Lower lobe of right lung (tissue), 2 donors: ENCODE measurements at places on chromosomes 3 and 15. TPM values are rescaled to one million over a fixed set of nuclear protein-coding genes. Genes with fewer than 3 reads are reported as not detected.

Gene FMN1
- 38.8 TPM for total RNA-seq

DNA sequence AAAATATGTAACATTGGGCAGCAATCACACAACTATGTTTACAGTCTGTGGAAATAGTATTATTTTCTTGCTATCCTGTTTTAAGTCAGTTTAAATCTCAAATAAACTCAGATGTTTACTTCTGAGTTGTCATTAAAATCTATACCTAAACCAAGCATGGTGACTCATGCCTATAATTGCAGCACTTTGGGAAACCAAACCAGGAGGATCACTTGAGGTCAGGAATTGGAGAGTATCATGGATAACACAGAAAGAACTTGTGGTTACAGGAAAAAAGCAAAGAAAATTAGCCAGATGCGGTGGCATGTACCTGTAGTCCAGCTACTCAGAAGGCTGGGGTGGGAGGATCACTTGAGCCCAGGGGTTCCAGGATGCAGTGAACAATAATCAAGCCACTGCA, 631.6 kb upstream of the EPHA6 start:
- no peak overlapping the region for H3K4me3 ChIP-seq
- no peak overlapping the region for H3K27ac ChIP-seq
- H3K27me3 ChIP-seq, result no peaks in the 10 kb centered on the region
- no peaks in the 10 kb centered on the region for H3K4me1 ChIP-seq

- peaks cover 3% of the 10 kb centered on the region for H3K4me1 ChIP-seq
- H3K36me3 ChIP-seq, result no peaks in the 10 kb centered on the region
- H3K27me3 ChIP-seq, result no peaks in the 10 kb centered on the region
- H3K4me3 ChIP-seq, result peak overlapping the region; percentile 28
These were observed 62.7 kb downstream of the CASR start for GRCh38 chr3:122246199-122246598.

Gene DPPA2
- total RNA-seq, result not detected

DNA sequence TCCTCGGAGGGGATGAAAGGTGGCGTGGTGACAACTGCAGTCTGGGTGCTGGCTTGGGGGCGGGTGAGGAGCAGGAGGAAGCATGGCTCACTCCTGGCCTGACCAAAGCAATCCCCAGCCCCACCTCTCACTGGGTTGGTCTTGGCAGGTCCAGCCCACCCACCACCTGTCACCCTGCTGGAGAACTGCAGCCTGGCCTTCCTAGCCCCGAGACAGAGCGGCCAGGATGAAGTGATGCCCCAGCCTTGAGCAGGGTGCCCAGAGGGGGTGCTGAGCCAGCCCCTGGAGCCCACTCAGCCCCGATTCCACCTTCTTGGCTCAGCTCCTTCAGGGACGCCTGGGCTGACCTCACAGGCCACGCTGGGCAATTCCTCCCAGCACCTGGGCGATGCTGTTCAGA, 89.9 kb downstream of the IQSEC1 start:
- H3K27ac ChIP-seq, result no peak overlapping the region
- DNase-seq, result no peak
- H3K4me3 ChIP-seq, result no peak overlapping the region
- peaks cover 3% of the 10 kb centered on the region for H3K36me3 ChIP-seq
